Activated CD4-positive, alpha-beta T cell treated with anti-CD3 and anti-CD28 coated beads for 1 hour (primary cell): ENCODE measurements at places on chromosomes 1 and 21.

- no peak for DNase-seq
Measured at GRCh38 chr1:217188280-217189237, 442.3 kb downstream of the GPATCH2 start.

DNA sequence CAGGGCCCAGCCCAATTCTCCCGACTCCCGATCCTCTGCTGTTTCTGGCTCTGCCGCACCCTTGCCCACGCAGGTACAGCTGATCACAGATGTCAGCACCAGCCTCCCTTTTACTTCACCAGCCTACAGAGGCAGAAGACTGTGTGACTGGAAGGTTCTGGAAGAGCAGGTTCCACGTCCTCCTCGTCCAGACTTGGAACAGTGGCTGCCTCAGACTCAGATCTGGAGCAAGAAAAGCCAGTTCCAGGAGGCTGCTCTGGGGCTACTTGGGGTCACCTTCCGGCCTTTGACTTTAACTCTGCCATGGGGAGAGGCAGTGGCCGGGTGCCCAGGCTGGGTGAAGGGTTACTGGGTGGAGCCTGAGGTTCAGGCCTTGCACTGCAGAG lies 16.1 kb upstream of the KLHDC7A start:
- DNase-seq, result no peak

- no peak for DNase-seq
Measured at GRCh38 chr1:29413661-29414060, 177.3 kb downstream of the PTPRU start.

- no peak for DNase-seq
Measured at GRCh38 chr1:182157187-182157586, 95.7 kb upstream of the ZNF648 start.
